ENCODE measurements at places on chromosomes 7 and 10.

DNA sequence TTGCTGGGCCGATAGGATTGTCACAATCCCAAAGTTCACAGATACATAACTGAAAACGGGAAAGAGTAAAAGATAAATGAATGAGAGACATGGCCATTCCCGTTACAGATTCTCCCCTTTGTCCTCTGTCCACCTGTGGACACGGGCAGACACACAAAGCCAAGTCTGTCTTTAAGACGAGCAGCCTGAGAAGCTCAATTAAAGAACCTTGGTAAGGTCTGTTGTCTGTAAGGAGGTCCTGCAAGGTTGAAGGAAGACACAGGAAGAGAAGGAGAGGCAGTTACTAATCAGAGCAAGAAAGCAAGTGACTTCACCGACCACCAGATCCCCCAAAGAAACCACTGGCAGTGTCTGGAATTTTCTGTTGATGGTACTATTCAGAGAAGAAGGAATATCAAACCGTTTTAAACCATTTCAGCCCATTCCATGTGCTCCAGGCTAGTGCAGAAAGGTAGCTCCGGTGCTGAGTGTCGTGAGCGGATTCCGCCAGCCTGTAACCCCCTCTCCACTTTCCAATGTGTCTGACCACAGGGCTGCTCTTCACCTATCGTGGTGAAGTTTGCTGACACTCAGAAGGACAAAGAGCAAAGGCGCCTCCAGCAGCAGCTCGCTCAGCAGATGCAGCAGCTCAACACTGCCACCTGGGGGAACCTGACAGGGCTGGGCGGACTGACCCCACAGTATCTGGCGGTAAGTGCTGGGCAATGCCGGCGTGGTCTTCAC is 252.6 kb downstream of the CELF2 start:
- peak; percentile 57 for DNase-seq

DNA sequence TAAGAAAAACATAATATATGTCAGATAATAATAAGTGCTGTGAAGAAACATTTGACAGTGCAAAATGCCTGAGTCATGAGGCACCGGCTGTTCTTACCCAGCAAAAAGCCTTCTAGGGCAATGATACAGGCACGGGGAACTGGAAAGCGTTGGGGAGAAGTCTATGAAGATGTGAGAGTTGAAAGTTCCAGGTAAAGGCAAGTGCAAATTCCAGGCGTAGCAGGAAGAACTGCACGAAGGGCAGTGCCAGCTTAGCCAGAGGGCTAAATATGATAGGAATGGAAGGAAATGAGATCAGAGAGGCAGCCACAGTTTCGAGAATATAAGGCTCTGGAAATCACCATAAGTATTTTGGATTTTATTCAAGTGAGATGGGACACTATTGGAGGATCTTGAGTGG is 87.0 kb downstream of the IPMK start:
- DNase-seq: no peak

DNA sequence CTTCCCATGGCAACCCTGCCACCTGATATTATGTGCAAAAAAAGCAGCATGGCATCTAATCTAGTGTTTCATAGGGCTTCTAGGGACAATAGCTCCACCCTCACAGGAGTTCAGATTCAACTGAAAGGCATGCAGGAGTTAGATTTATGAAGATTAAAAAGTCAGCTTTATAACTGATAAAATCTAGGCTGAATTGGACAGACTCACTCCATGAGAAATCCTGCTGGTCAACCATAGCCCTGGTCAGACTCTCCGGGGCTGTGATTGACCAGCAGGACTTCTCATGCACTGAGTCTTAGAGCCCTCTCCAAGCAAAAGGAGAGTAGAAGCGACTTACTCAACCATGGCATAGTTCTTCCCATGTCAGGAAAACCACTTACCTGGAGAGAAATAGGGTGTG is 345.4 kb downstream of the NEBL start:
- no peak for DNase-seq

GRCh38 chr7:55132890-55133551 is 114.2 kb downstream of the EGFR start:
- DNase-seq: no peak

DNA sequence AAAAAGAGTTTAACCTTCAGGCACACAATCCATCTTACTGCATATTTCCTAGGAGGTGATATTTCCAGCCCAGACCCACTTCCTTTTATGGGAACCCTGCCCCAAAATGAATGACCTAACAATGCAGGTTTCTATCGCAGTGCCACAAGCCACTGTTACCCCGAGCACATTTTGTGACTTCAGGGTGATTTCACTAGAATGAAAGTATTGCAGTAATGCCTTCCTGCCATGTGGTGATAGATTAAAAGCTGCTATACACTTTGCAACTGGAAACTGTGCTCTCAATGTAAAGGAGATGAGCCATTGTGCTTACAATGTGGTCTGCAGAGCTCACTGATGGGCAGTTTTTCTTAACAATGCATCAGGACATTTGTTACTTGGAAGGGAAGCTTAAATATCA is 90.5 kb upstream of the RSU1 start:
- no peak for DNase-seq

DNA sequence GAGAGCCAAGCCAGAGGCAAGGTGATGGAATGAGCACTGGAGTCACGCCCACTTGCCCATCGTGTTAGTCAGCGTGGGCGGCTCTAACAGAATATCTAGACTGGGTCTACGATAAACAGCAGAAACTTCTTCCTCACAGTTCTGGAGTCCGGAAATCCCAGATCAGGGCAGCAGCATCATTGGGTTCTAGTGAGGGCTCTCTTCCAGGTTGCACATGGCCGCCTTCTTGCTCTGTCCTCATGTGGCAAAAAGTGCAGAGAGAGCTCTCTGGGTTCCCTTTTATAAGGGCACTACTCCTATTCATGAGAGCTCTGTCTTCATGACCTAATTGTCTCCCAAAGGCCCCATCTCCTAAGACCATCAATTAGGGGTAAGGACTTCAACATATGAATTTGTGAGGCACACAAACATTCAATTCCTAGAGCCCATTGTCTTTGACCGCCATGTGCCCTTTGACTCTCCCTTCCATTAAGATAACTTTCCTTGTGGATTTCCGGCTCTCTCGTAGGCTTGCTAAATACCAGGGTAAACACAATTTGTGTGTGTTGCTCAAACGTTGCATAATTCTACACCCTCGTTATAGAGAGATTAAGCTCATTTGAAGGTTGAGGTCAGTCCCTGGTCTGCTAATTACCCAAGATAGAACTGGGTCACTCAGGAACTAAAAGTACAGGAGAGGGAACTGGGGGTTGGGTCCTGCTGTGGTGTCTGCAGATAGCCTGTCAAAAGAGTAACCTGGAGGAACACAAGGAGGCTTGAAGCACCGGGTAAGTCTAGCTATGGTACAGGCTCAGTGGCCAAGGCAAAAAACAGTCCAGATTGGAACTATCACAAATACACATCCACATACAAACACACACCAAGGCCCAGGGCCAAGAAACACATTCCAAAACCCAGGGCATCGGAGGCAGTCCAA is 28.7 kb upstream of the USP6NL start:
- DNase-seq: no peak

DNA sequence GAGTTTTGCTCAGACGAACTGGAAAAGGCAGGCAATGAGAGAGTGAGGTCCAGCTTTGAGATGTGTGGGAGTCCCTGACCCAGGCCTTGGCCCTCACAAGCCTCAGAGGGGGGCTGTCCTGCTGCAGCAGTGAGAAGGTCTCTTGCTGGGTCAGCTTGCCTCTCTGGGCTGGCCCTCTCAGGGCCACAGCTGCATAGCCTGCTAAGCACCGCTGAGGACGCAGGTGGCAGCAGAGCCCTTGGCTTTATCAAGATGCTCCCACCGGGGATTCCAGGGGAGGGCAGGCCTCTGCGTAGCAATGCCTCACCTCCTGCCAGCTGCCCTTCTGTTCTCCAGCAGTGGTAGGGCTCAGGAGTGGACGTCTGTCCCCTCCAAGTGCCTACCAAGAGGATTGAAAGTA is 128.7 kb downstream of the COBL start:
- no peak for DNase-seq

DNA sequence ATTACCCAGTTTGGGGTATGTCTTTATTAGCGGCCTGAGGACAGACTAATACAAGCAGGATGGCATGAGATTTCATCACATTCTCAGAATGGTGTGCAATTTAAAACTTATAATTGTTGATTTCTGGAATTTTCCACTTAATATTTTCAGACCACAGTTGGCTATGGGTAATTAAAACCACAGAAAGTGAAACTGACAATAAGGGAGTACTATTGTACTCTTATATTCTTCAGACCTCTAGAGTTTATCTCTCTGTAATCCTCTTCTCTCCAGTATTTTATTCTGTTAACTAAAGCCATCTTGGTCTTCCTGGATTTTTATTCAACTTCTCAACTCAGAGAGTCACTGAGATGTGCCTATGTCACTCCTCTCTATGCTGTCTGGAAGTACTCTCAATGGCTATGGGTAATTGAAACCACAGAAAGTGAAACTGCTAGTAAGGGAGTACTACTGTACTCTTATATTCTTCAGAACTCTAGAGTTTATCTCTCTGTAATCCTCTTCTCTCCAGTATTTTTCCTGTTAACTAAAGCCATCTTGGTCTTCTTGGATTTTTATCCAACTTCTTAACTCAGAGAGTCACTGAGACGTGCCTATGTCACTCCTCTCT is 118.3 kb downstream of the PPP1R17 start:
- no peak for DNase-seq

DNA sequence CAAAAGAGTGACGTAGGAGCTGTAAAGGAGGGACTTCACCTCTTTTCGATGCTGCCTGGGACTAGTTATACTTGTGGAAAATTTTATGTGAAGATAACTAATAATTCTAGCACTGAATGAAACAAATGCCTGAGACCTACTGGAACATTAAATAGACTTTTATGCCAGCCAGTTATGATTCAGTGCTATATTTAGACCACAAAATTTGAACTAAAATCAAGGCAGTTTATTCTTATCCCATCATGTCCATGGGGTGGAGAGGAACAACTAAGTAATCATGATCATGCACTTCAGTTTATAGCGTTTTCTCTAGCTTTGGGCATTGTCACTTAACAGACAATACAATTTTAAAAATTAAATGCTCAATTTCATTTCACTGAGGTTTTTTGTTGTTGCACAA is 76.7 kb downstream of the ZEB1 start:
- DNase-seq: no peak

- DNase-seq: no peak
These were observed 2.8 kb downstream of the RBM17 start for GRCh38 chr10:6091630-6092029.

- no peak for DNase-seq
These were observed 70.8 kb downstream of the TCF7L2 start for GRCh38 chr10:113020838-113021237.

- DNase-seq: peak; percentile 15
These were observed 788 bp downstream of the AKAP9 start for GRCh38 chr7:91941450-91941849.

- DNase-seq: no peak
These were observed 493.3 kb upstream of the PODXL start for GRCh38 chr7:132049462-132050304.

DNA sequence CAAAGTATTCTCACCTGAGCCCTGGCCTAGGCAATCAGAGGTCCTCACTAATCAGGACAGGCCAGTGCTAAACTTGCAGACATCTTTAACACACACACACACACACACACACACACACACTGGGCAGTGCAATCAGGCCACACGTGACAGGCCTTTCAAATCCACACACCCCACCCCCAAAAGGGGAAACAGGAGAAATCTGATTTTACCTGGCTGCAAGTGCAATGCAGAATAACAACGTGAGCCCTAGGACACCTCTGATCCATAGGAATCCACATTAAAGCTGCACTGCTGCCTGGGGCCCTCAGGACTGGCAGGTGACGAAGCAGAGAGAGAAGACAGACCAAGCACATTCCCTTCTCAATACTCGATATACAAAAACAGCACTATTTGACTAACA is 218.9 kb downstream of the FAM107B start:
- DNase-seq: no peak

GRCh38 chr7:107201795-107202450 is 33.1 kb downstream of the HBP1 start:
- no peak for DNase-seq

- no peak for DNase-seq
These were observed 898.6 kb downstream of the LRMDA start for GRCh38 chr10:76329891-76330575.

GRCh38 chr10:93039721-93040120 is 20.9 kb upstream of the CYP26C1 start:
- no peak for DNase-seq

- no peak for DNase-seq
These were observed 23.7 kb downstream of the EPHB4 start for GRCh38 chr7:100803398-100804161.

DNA sequence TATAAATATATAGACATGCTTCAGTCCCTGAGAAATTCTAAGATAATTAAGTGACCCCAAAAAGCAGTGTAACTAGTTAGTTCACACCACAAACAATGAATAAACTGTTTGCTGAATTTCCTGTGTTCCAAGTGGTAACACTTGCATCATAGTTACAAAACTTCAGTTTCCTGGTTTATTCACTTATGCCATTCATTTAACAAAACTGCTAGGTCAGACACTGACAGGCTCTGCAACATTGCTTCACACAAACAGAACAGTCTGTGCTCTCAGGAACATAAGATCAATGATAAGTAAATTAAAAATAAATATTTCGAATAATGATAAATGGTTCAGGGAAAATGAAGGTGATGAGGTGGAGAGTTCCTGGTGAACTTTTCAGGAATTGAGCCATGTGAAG is 133.3 kb upstream of the NAMPT start:
- DNase-seq: no peak

GRCh38 chr7:117014673-117015133 is 61.4 kb downstream of the ST7 start:
- DNase-seq: no peak

DNA sequence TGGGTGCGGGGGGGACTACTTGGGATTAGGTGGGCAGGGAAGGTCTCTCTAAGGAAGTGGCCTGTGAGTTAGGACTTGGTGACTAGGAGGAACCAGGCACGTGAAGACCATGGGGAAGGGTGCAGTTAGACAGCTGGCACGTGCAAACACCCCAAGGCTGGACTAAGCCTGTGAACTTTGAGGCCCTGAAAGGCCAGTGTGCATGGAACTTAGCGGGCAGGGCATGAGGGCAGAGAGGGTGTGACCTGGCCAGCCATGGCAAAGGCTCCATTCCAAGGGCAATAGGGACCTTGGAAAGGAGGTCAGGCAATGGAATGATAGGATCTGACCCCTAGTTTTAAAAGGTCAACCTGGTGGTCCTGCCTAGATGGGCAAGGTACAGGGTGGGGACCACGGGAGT is 158.4 kb upstream of the PCBD1 start:
- DNase-seq: no peak

GRCh38 chr10:46289209-46289810 is 2.5 kb downstream of the ANTXRL start:
- DNase-seq: no peak

GRCh38 chr7:90256778-90257177 is 11.8 kb downstream of the CFAP69 start:
- no peak for DNase-seq

DNA sequence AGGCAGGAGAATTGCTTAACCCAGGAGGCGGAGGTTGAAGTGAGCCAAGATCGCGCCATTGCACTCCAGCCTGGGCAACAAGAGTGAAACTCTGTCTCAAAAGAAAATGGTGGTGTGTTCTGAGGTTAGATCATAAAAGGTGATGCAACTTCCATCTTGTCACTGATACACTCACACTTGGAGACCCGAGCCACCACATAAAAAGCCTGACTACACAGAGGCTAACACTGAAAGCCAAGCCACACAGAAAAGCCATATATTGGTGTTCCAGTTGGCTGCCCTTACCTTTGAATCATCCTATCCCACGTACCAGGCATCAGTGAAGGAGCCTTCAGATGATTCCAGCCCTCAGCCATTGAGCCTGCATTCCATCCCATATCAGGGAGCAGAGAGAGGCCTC is 4.0 kb downstream of the MORN4 start:
- DNase-seq: no peak

Data from activated effector memory CD4-positive, alpha-beta T cell treated with Interleukin-2 at 50 U/mL for 16 hours (primary cell).